ENCODE measurements at places on chromosomes 11 and 22. TPM values are rescaled to one million over a fixed set of nuclear protein-coding genes. Genes with fewer than 3 reads are reported as not detected.

MS4A8 gene
- total RNA-seq, result 50.1 TPM

GRCh38 chr22:48976556-48977535 is 850.8 kb downstream of the BRD1 start:
- DNase-seq, result no peak

GRCh38 chr11:40877256-40877655 is 582.2 kb downstream of the LRRC4C start:
- DNase-seq, result no peak

DNA sequence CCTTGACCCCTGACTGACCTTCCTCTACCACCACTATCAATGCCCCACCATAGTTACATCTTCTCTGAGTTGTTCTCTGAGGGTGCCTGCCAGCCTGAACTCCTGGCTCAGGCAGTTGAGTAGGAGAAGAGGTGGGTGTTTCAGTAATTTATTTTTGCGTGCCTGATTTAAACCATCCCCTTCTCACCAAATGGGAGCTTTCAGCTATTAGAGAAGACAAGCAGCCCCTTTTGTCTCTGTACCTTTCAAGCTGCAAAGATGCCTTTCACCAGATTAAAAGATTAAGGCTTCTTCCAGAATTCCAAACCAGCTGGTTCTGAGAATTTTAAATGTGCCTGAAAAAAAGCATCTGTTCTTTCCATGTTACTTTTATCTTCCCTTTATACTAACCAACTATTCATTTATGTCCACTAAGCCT is 223.8 kb downstream of the FAM76B start:
- DNase-seq, result no peak

- DNase-seq, result no peak
Measured at GRCh38 chr11:32479291-32479690, 44.0 kb upstream of the WT1 start.

GGTLC3 gene
- total RNA-seq, result not detected

GRCh38 chr11:8167796-8168195 is 1.0 kb downstream of the RIC3 start:
- DNase-seq, result no peak

PTGDR2 gene
- total RNA-seq, result not detected
